ENCODE measurements at places on chromosomes 3 and 15. TPM values are rescaled to one million over a fixed set of nuclear protein-coding genes. Genes with fewer than 3 reads are reported as not detected.

The VEPH1 gene
- total RNA-seq: 9.3 TPM

The CAMKV gene
- total RNA-seq: 518 TPM

The ADCY5 gene
- total RNA-seq: 2.1 TPM

The SEC22C gene
- 36.9 TPM for total RNA-seq

The PTX3 gene
- 2.4 TPM for total RNA-seq

The MED12L gene
- 7.8 TPM for total RNA-seq

The RYK gene
- total RNA-seq: 33.6 TPM

The HIGD2B gene
- total RNA-seq: not detected

The CD86 gene
- total RNA-seq: not detected

The ALDH1A3 gene
- 2.8 TPM for total RNA-seq

The EHD4 gene
- 4.0 TPM for total RNA-seq

The GHSR gene
- not detected for total RNA-seq

The SH3GL3 gene
- total RNA-seq: 2.8 TPM

Data from glutamatergic neuron (in vitro differentiated cells).